ENCODE measurements at places on chromosomes 13 and 19.

- no peak for DNase-seq
Observed at GRCh38 chr19:57688011-57688763, 6.4 kb downstream of the ZNF551 start.

DNA sequence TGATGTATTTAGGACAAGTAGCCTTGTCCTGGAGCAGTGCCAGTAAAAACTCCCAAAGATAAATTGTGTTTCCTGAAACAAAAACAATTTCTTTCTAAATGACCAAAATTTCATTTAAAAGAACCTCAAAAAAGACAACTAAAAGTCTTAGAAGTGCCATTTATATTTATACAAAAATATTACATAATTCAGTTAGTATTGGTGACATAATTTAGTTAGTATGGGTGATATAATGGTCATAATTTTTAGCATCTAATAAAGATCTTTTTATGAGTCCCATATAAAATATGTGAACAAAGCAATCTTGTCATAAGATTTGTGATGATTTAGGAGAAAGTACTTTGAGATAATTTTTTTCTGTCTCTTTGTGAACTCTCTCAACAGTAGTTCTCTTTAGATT, 76.0 kb downstream of the ELF1 start:
- no peak for DNase-seq

DNA sequence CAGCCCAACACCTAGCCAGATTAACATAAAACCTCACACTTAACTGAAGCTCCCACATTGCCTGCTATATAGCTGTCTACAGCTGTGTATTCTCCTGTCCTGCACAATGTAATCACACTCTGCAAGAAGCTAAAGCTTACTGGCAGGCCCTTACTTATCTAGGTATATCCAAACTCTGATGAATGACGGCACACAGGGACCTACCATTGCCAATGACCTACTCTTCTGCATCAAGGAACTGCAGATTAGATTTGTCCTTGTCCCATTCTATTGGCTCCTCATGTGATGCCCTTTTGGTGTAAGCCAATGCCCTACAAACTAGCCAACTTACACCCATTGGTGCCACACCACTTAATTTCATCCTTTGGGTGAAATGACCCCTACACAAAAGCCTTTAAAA, 26.4 kb downstream of the ZNF45 start:
- no peak for DNase-seq

DNA sequence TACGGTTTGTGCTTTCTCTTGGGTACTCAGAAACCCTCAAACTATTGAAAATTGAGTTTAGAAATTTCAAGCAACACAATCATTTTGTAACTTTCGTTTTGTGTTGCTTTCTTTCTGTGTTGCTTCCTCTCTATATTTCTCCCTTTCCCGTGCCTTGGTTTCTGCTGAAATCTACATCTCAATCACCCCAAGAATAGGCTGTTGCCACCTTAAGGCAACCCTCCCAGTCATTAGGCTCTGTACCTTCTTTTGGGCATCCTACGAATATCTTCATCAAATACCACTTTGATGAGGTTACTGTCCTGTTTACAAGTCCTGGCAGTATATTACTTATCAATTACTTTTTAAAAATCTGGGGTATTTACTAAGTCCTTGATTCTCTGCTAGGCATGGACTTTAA, 621.6 kb downstream of the GPC6 start:
- no peak for DNase-seq

- DNase-seq = no peak
Observed at GRCh38 chr13:73825143-73825542, 309.1 kb downstream of the KLF12 start.

GRCh38 chr13:107138486-107138885, 570.5 kb upstream of the ARGLU1 start:
- no peak for DNase-seq

DNA sequence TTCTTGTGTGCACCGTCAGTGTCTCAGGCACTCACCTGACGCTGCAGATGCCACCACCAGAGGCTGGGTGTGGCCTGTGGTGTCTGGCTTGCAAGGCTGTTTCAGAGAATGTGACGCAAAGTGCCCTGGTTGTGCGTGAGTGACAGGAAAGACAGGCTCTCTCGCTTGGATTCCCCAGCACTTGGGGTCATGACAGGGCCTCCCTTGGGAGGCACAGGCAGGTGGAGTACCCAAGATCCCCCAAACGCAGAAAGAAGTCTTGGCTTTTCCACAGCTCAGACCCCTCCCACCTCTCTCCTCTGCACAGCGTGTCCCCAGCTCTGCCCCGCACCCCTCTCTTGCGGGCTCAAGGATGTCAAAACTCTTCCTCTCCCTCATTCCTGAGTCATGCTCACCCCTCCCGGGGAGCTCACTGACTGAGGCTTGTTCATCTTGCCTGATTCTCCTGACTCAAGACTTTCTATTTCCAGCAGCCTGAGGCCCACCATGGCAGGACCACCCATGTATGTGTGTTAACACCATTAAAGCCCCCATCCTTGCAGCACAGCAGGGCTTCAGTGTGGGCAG, 21.0 kb downstream of the DHX34 start:
- peak; percentile 54 for DNase-seq

- no peak for DNase-seq
Observed at GRCh38 chr13:61880578-61881283, 465.1 kb upstream of the PCDH20 start.

- DNase-seq = no peak
Observed at GRCh38 chr19:2290441-2291184, 8.6 kb upstream of the PEAK3 start.

DNA sequence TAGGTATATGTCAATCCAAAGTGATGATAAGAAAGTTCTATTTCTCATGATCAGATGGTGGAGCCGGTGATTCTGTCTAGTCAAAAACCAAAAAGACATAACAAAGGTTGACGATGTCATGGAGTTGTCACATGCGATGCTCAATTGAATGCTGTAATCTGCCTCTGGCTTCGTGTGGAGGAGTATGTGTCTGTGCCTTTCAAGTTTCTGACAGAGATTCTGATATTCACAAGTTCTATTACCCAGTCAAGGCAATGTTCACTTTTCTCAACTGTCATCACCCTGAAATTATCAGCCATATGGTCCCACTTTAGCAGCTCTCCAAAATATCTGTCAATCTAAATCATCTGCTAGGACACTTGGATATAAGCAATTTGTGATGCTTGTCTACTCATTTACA, 367.6 kb upstream of the PRR20A start:
- no peak for DNase-seq

DNA sequence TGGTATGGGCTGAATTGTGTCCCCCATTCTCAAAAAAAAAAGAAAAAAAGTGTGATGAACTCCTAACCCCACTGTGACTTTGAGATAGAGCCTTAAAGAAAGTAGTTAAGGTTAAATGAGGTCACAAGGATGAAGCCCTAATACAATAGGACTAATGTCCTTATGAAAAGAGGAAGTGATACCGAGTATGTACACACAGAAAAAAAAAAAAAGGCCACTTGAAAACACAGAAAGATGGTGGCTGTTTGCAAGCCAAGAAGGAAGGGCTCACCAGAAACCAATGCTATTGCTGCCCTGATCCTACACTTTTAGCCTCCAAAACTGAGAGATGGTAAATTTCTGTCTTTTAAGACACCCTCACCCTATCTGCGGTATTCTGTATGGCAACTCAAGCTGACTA, 955.6 kb downstream of the PCDH17 start:
- DNase-seq = no peak

- DNase-seq = no peak
Observed at GRCh38 chr13:45178349-45179162, 22.3 kb downstream of the KCTD4 start.

DNA sequence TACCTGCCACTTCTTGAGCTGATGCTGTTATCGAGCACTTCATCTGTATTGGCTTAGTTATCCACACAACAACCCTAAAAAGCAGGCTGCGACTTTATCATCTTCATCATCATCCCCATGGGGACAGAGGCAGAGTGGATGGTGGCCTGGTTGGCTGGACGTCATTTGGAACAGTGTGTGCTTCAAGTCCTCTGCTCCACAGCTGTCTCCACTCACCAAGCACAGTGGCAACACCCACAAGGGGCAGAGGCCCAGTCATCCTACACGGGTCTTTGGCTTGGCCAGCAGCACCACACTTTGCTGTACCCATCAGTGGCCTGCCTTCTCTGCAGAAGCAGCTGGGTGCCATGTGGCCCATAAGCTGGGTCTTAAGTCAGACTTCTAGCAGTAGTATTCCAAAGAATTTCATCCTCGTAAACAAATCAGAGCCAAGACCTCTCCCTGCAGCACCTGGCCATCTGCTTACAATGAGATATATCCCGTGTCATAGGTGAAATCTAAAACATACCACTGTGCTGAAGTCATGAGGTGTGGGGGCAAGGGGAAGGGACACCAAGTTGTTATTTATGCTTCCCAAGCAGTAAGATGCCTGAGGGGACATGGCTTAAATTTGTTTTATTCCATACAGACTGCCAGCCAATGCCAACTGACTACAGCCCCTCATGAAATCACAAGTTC, 47.9 kb upstream of the EPHX3 start:
- DNase-seq = no peak

- no peak for DNase-seq
Observed at GRCh38 chr19:5820785-5821184, 15.9 kb downstream of the NRTN start.

DNA sequence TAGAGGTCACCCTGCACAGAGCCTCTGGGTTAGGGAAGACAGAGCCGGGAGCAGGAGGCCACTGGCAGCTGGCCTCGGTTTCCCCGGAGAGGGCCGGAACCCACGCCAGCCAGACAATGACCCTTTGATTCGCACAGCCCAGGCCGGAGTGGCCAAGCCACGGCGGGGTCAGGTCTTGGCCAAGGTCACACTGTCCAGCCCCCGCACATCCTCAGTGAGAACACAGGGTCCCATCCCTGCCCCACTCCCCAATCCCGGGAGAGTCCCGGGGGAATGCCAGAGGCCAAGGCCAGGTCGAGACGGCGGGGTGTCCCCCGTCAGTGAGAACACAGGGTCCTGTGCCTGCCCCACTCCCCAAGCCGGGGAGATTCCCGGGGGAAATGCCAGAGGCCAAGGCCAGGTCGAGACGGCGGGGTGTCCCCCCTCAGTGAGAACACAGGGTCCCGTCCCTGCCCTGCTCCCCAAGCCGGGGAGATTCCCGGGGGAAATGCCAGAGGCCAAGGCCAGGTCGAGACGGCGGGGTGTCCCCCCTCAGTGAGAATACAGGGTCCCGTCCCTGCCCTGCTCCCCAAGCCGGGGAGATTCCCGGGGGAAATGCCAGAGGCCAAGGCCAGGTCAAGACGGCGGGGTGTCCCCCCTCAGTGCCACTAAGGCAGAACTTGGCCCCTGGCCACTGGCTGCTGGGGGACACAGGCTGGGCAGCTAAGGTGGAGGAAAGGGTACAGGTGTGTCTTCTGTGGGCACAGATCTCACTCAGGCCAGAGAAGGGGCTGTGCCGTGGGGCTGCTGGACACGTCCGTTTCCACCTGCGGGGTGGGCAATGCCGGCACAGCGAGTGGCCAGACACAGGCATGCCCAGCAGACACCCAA, 1.7 kb upstream of the FSTL3 start:
- no peak for DNase-seq
